Pons (tissue), 1 donor: ENCODE measurements at places on chromosomes 13 and 19.

GRCh38 chr19:46068345-46069258 is 27.8 kb upstream of the IGFL4 start:
- DNase-seq = no peak

DNA sequence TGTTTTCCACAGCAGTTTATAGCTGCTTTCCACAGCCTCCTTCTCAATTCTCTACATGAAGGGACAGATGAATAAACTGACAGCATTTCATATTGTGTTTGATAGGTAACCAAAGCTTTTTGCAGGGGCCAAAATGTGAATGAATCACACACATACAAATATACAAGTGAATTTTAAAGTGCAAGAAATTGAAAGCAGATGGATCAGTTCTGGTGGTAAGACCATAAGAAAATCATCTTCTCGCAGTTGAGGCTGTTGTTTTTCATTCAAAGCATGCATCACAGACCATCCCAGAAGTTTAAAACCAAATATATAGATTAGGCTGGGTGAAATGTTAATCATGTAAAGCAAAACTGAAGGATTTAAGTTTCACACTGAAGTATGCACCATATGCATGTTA is 1569.4 kb downstream of the PCDH9 start:
- DNase-seq = no peak

- DNase-seq = peak; percentile 67
Measured at GRCh38 chr19:2327773-2328400, 499 bp downstream of the LSM7 start.

- DNase-seq = no peak
Measured at GRCh38 chr19:45514376-45515051, 7.2 kb downstream of the VASP start.

GRCh38 chr19:7575434-7576040 is 20.1 kb upstream of the CAMSAP3 start:
- no peak for DNase-seq
